ENCODE measurements at places on chromosomes 16 and 17. TPM values are rescaled to one million over a fixed set of nuclear protein-coding genes. Genes with fewer than 3 reads are reported as not detected.

Gene DPEP3
- not detected for total RNA-seq

Gene TTLL6
- total RNA-seq: 0.46 TPM

Gene ST6GALNAC2
- 0.98 TPM for total RNA-seq

Gene AHSP
- not detected for total RNA-seq

Gene FNDC8
- 0.11 TPM for total RNA-seq

Gene TPPP3
- 7.5 TPM for total RNA-seq

Gene SCNN1G
- 0.52 TPM for total RNA-seq

Gene PHB1
- total RNA-seq: 444 TPM

Gene TERB1
- total RNA-seq: not detected

Gene C17orf107
- 0.36 TPM for total RNA-seq

Gene SLC5A10
- 0.19 TPM for total RNA-seq

Gene EVPLL
- total RNA-seq: not detected

Gene CHST4
- not detected for total RNA-seq

Gene CD300LF
- total RNA-seq: not detected

Gene CCL3
- total RNA-seq: not detected

Gene CD68
- 40.6 TPM for total RNA-seq

Gene ASGR2
- total RNA-seq: not detected

Gene SLC16A13
- 11.9 TPM for total RNA-seq

Gene IL17C
- total RNA-seq: not detected

Gene HOXB2
- 0.63 TPM for total RNA-seq

Gene TNFRSF17
- not detected for total RNA-seq

Gene SLC52A1
- total RNA-seq: 0.70 TPM

Gene OR4D1
- not detected for total RNA-seq

Gene CCDC43
- 30.1 TPM for total RNA-seq

Gene TPSAB1
- not detected for total RNA-seq

Gene ASPA
- total RNA-seq: not detected

Gene WNT9B
- not detected for total RNA-seq

Measured in A549 treated with ZK216348 at 1 μM for 4 hours (cell line).